CD8-positive, alpha-beta memory T cell (primary cell): ENCODE measurements at places on chromosomes 7 and 10. TPM values are rescaled to one million over a fixed set of nuclear protein-coding genes. Genes with fewer than 3 reads are reported as not detected.

- no peak overlapping the region for H3K4me3 ChIP-seq
- H3K4me1 ChIP-seq, result peaks cover 18% of the 10 kb centered on the region
- no peaks in the 10 kb centered on the region for H3K36me3 ChIP-seq
- no peak overlapping the region for H3K27ac ChIP-seq
- no peaks in the 10 kb centered on the region for H3K27me3 ChIP-seq
- DNase-seq, result no peak
Measured at GRCh38 chr10:114172216-114172615, 1.8 kb downstream of the CCDC186 start.

DNA sequence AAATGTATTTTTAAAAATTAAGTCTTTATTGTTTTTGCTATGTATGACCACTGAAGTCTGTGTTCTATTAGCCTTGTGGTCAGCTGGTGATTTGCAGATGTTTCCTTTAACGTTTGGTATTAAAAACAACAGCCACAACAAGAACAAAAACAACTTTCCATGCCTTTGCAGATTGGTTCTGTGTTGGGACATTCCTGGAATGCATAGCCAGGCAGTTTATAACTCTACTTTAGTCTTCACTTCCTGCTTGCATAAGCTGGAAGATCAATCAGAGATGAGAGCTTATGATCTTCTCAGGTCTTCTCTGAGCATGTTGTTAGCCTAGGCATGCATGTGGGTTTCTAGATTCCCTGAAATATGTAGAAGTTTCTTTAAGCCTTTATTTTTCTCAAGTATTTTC lies 58.9 kb upstream of the SEMA3C start:
- H3K27ac ChIP-seq, result no peak overlapping the region
- H3K36me3 ChIP-seq, result no peaks in the 10 kb centered on the region
- DNase-seq, result no peak
- no peak overlapping the region for H3K4me3 ChIP-seq
- H3K4me1 ChIP-seq, result no peaks in the 10 kb centered on the region
- no peaks in the 10 kb centered on the region for H3K27me3 ChIP-seq

- no peak overlapping the region for H3K27ac ChIP-seq
- H3K27me3 ChIP-seq, result no peaks in the 10 kb centered on the region
- H3K4me1 ChIP-seq, result no peaks in the 10 kb centered on the region
- no peak overlapping the region for H3K4me3 ChIP-seq
- no peaks in the 10 kb centered on the region for H3K36me3 ChIP-seq
Measured at GRCh38 chr7:51352174-51353100, 35.8 kb upstream of the COBL start.

Gene HMX2
- not detected for total RNA-seq

Gene NRCAM
- 0.27 TPM for total RNA-seq
